ENCODE measurements at places on chromosomes 12 and 14. TPM values are rescaled to one million over a fixed set of nuclear protein-coding genes. Genes with fewer than 3 reads are reported as not detected.
A peak's percentile ranks its signal among the peaks of the same experiment; 100 is the strongest.

- DNase-seq: no peak
- H3K27ac ChIP-seq: no peak overlapping the region
- H3K4me1 ChIP-seq: peaks cover 10% of the 10 kb centered on the region
- no peaks in the 10 kb centered on the region for H3K27me3 ChIP-seq
- H3K4me3 ChIP-seq: no peak overlapping the region
Measured at GRCh38 chr14:21496453-21496852, 14.7 kb downstream of the METTL3 start.

DNA sequence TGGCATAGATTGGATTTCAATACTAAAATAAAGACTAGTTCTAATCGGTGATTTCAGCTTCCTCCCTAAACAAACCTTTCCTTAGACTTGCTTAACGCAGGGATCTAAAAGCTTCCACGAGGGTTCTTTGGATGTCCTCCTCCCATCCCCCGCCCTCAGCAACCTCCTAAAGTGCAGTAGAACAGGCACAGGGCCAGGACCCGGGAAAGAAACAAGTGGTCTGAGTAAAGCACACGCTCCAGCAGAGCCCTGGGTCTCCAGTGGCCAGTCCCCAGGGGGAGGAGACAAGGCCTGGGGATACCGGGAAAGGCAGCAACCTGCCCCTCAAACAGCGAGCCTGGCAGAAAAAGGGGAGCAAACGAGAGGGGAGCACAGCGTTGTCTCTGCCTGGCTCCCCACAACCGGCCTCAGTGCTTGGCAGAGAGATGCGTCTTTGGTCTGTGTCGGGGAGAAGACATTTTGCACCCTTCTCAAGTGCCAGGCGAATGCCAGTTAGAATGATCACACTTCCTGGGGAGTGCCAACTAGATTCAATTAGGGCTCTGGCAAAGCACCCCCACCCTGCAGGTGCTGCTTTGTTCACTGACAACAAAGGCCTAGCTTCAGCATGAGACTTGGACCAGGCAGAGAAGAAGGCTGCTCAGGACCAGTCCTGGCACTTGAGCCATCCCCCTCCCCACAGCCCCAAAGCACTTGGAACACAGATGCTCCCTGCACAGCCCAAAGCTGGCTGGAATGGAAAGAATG, 17.1 kb upstream of the SLC6A12 start:
- H3K27ac ChIP-seq: no peak overlapping the region
- H3K4me1 ChIP-seq: peaks cover 2% of the 10 kb centered on the region
- H3K4me3 ChIP-seq: no peak overlapping the region
- peaks cover 23% of the 10 kb centered on the region for H3K27me3 ChIP-seq
- peaks cover 2% of the 10 kb centered on the region for H3K36me3 ChIP-seq
- no peak for DNase-seq

DNA sequence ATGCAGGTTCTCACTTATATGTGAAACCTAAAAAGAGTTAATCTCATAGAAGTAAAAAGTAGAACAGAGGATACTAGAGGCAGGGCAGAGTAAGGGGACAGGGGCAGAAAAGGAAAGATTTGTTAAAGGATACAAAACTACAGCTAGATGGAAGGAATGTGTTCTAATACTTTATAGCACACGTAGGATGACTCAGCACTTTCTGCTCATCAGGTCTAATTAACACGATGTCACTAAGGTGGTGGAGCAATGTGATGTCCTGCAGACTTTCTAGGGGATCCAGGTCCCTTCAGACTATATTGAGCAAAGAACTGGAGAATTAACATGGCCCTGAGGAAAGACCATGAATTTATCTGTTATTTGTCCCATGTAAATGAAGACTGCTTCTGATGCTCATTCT, 80.8 kb upstream of the CMKLR1 start:
- H3K27me3 ChIP-seq: no peaks in the 10 kb centered on the region
- H3K36me3 ChIP-seq: no peaks in the 10 kb centered on the region

DNA sequence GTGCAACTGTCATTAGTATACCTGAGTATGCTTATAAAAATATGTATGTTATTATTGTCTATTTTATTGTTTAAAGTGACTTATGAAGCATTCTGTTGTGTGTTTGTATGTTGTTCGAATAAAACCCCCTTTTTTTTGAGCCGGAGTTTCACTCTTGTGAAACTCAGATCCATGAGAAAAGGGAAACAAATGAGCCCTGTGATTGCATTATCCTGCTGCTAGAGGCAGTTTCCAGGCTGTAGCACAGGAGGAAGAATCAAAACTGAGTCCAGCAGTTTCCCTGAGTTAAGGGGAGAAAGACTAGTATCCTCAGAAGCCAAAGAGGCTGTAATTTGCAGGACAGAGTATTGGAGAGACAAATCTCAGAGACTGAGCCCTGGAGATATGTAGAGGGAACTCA, 12.5 kb downstream of the SGPP1 start:
- no peak overlapping the region for H3K27ac ChIP-seq
- no peaks in the 10 kb centered on the region for H3K27me3 ChIP-seq
- no peak overlapping the region for H3K4me3 ChIP-seq
- DNase-seq: no peak

DNA sequence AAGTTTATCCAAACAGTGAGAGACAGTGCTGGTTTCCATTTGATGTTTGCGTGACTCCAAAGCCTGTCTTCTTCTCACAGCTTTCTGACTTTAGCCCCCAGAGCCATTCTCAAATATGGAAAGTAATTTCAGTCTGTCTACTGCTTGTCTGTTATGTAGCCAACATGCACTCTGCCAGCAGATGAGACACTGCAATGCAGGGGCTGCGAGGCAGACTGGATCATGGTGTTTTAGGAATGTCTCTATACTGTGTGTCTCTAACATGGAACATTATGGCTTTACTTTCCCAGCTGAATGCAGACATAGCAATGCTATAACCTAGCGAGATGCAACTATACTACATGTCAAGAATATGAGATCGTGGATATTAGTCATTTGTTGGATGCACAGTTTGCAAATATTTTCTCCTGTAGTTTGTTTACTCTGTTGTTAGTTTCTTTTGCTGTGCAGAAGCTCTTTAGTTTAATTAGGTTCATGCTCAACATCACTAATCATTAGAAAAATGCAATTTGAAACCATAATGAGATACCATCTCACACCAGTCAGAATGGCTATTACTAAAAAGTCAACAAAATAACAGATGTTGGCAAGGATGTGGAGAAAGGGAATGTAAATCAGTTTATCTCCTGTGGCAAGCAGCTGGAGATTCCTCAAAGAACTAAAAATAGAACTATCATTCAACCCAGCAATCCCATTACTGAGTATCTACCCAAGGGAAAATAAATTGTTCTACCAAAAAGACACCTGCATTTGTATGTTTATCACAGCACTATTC, 235.8 kb upstream of the TMTC1 start:
- no peak overlapping the region for H3K27ac ChIP-seq
- no peak overlapping the region for H3K4me3 ChIP-seq
- DNase-seq: no peak
- no peaks in the 10 kb centered on the region for H3K36me3 ChIP-seq
- no peaks in the 10 kb centered on the region for H3K27me3 ChIP-seq

DNA sequence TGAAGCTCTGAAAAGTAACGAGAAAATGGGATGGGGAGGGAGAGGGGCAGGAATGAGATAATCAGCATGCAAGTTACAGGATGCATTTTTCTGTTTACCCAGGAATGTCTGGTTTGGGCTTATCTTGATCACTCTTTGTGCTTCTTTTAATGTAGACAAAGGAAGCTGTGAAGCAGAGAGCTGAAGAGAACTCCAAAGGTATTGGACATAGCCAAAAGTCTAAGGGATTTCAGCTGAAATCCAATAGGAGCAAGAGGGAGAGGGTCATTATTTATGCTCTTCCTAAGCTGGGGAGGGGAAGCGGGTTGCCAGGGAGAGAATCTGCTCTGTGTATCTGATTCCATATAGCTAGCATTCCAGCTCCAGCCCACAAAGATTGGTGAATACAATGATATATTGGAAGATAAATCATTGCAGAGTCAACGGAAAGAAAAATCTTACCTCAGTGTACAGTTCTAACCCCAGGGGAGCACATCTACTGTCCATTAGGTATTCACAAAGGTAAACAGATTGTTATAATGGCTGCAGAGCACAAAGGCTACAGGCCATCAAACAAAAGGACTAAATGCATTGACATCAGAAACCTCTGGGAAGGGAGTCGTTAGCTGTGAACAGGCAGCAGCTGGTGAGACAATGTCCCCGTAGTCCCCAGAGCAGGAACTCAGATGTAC, 61.0 kb upstream of the PELI2 start:
- peaks cover 15% of the 10 kb centered on the region for H3K4me1 ChIP-seq
- no peaks in the 10 kb centered on the region for H3K36me3 ChIP-seq
- H3K27me3 ChIP-seq: peaks cover 2% of the 10 kb centered on the region
- no peak overlapping the region for H3K4me3 ChIP-seq
- DNase-seq: no peak
- H3K27ac ChIP-seq: peak overlapping the region; percentile 76

- peaks cover 19% of the 10 kb centered on the region for H3K4me1 ChIP-seq
- H3K27ac ChIP-seq: no peak overlapping the region
- DNase-seq: no peak
- H3K27me3 ChIP-seq: peaks cover 6% of the 10 kb centered on the region
- H3K36me3 ChIP-seq: peaks cover 2% of the 10 kb centered on the region
Measured at GRCh38 chr14:90724866-90725265, 91.4 kb downstream of the TTC7B start.

ACVRL1 gene
- not detected for total RNA-seq

SMCO2 gene
- 1.6 TPM for total RNA-seq

DNA sequence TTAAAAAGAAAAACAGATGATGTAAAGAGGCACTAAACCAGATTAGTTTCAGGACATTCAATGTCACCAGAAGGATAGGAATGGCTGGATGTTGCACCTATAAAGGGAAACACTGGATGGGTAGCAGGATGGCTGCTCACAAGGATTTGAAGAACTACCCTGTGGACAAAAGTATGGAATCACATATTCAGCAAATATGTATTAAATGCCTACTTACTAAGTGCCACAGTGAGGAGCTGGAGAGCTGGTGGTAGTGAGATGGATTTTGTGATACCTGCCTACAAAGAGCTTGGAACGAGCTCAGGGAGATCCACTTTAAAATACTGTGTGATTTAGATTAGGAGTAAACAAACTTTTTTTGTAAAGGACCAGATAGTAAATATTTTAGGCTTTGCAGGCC, 316.2 kb downstream of the PAWR start:
- no peaks in the 10 kb centered on the region for H3K27me3 ChIP-seq
- H3K4me3 ChIP-seq: no peak overlapping the region
- no peaks in the 10 kb centered on the region for H3K36me3 ChIP-seq

DNA sequence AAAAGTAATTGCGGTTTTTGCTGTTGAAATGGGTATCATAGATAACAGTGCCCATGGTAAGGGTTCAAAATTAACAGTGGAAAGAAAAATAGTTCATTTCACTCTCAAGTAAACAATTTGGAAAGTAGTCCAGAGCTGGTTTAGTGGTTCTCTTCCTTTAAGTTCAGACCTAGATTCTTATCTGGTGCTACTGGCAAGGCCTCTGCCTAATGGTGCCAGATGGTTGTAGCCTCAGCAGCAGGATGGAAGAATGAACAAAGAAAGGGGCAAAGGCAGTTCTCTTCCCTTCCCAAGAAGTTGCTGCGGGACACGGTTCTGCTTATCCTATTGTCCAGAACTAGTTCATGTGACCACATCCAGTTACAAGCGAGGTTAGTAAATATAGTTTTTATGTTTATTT, 10.5 kb downstream of the ARG2 start:
- H3K27me3 ChIP-seq: no peaks in the 10 kb centered on the region
- H3K4me1 ChIP-seq: no peaks in the 10 kb centered on the region
- peaks cover 14% of the 10 kb centered on the region for H3K36me3 ChIP-seq
- no peak overlapping the region for H3K4me3 ChIP-seq

LBHD2 gene
- total RNA-seq: not detected

- DNase-seq: no peak
- H3K27me3 ChIP-seq: peaks cover 3% of the 10 kb centered on the region
- peaks cover 5% of the 10 kb centered on the region for H3K4me1 ChIP-seq
- no peaks in the 10 kb centered on the region for H3K36me3 ChIP-seq
Measured at GRCh38 chr14:33676135-33676566, 274.7 kb downstream of the EGLN3 start.

DNA sequence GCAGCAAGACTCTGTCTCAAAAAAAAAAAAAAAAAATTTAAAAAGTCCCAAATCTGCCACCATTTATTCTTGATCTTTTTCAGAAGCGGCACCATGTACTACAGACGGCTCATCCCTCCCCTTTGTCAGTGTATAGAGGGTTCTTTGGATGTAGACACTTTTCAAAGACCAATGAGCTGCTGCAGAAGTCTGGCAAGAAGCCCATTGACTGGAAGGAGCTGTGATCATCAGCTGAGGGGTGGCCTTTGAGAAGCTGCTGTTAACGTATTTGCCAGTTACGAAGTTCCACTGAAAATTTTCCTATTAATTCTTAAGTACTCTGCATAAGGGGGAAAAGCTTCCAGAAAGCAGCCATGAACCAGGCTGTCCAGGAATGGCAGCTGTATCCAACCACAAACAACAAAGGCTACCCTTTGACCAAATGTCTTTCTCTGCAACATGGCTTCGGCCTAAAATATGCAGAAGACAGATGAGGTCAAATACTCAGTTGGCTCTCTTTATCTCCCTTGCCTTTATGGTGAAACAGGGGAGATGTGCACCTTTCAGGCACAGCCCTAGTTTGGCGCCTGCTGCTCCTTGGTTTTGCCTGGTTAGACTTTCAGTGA, 6.5 kb upstream of the ACACB start:
- H3K36me3 ChIP-seq: peaks cover 18% of the 10 kb centered on the region
- no peak overlapping the region for H3K4me3 ChIP-seq
- no peak overlapping the region for H3K27ac ChIP-seq

DNA sequence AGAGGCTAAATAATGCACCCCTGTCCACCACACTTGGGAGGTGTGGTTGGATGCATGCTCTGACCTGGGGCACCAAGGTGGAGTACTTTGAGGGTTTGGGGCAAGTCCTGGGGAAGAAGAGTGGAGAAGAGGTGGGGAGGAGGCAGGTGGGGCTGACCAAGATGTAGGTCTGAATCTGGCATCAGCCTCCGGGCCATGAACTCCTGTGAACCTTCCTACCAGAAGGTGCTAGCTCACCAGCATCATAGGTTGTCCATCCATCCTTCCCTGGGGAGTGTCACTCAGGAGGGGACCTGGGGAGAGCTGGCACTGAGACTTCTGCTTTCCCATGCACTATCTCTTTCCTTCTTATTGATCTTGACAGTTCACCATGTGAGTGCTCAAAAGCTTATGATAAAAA, 13.6 kb upstream of the EMP1 start:
- H3K36me3 ChIP-seq: no peaks in the 10 kb centered on the region
- peaks cover 53% of the 10 kb centered on the region for H3K27me3 ChIP-seq
- no peak for DNase-seq
- H3K4me3 ChIP-seq: no peak overlapping the region
- H3K27ac ChIP-seq: no peak overlapping the region
- H3K4me1 ChIP-seq: peaks cover 5% of the 10 kb centered on the region

GRCh38 chr14:99266181-99267178, 5.5 kb downstream of the BCL11B start:
- no peak overlapping the region for H3K4me3 ChIP-seq
- no peak overlapping the region for H3K27ac ChIP-seq

GRCh38 chr14:100305324-100306100, 732 bp downstream of the SLC25A29 start:
- peaks cover 24% of the 10 kb centered on the region for H3K4me1 ChIP-seq
- H3K4me3 ChIP-seq: peak overlapping the region; percentile 86
- H3K27me3 ChIP-seq: no peaks in the 10 kb centered on the region
- H3K27ac ChIP-seq: peak overlapping the region; percentile 96
